ENCODE measurements at places on chromosomes 2 and 18. TPM values are rescaled to one million over a fixed set of nuclear protein-coding genes. Genes with fewer than 3 reads are reported as not detected.

PLEK gene
- polyA plus RNA-seq, result 5.2 TPM

- no peak for DNase-seq
Observed at GRCh38 chr18:79516441-79516931, 120.8 kb downstream of the NFATC1 start.

EPHA4 gene
- polyA plus RNA-seq, result 26.8 TPM

DNA sequence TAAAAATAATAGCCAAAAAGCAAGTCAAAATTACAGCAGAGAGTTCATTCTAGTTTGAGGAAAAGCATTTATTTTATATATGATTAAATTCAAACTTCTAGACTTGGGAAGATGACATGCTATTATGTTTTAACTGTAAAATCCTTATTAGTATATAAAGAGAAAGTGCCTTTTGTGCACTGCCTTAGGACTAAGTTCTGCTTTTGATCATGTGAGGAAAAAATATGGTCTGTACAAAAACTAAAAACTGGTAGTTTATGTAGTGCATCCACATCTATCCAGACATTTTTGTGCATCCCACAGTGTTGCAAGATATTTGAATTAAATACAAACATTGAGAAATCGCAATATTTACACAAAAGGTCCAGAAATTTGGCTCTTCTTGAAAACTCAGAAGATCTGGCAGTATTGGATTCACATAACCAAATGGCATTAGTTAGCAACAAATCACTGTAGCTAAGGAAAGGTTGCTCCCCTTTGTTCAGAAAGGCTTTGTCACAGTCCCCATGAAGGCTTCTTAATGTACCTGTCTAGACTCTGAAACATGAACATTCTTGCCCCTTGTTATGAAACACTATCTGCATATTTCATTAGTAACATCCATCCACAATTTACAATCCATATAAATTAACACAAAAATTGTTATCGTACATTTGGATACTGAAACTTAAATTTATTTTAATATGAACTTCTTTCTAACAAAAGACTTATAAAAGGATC, 2.2 kb downstream of the MMADHC start:
- no peak for DNase-seq

RAPGEF4 gene
- polyA plus RNA-seq, result 1.8 TPM

- peak; percentile 78 for DNase-seq
Observed at GRCh38 chr2:181411105-181411849, 45.9 kb upstream of the ITGA4 start.

G6PC2 gene
- polyA plus RNA-seq, result not detected

DNA sequence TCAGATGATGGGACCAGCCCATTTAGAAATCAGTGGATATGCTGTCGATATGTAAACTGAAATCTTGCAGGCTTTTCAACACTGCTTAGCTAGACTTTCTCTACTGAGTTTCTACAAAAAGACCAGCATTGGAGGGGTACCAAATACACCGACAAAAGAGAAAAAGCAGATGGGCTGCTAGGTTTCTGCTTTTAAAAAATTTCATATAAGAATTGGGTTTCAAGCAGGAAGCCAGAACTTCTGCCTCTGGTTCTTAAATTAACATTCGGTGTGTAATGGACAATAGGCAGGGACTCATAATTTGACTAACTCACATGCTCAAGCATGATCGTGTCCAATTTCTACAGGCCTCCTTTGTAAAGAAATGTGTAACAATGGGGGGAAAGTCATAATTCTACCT, 3.1 kb downstream of the ARL4C start:
- DNase-seq, result peak; percentile 51

DNA sequence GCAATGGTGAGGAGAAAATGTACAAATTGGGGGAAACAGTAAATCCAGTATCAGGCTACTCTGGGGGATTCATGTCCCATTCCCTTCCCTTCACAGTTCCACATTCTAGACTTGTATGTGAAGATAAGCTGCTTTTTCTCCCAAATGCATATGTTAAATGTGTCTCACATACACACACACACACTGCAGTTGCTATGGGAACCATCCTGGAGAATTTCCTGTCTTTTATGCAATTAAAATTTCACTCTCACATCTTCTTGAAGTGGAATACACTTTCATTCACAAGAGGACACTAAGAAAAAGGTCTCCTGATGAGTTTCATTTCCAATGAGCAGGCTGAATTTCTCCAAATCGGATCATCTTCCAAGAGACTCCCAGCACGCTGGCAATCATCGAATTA, 366.0 kb downstream of the LRATD1 start:
- DNase-seq, result no peak

COLEC12 gene
- 42.5 TPM for polyA plus RNA-seq

ABCG5 gene
- 0.37 TPM for polyA plus RNA-seq

GRCh38 chr2:83394134-83394904, 1064.8 kb downstream of the SUCLG1 start:
- DNase-seq, result no peak

GRCh38 chr2:20423847-20424246, 23.0 kb upstream of the RHOB start:
- no peak for DNase-seq

PPIG gene
- 49.0 TPM for polyA plus RNA-seq

DNA sequence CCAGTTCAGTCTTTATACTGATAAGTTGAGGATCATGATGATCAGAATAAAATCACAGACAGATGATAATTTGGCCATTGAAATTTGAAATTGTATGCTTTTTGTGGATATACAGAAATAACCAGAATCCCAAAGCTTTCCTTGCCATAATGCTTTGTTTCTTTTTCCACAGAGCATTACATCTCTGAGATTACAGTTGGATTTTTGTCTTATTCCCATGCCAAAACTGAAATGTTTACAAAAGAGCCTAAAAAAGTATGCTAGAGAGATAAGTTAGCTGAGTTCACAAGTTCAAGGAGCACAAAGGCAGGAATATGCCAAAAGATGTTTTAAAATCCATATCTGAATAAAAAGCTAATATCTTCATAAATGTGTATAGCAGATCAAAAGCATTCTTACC, 321.3 kb downstream of the PID1 start:
- DNase-seq, result peak; percentile 56

GRCh38 chr2:72983500-72984161, 66.3 kb downstream of the EMX1 start:
- no peak for DNase-seq

GRCh38 chr2:78982638-78983330, 42.7 kb upstream of the REG3G start:
- DNase-seq, result peak; percentile 14

GRCh38 chr18:7152440-7152839, 34.8 kb upstream of the LAMA1 start:
- peak; percentile 92 for DNase-seq

ZFP36L2 gene
- 69.1 TPM for polyA plus RNA-seq

KCNJ3 gene
- 0.67 TPM for polyA plus RNA-seq

- DNase-seq, result peak; percentile 79
Observed at GRCh38 chr2:25877431-25878360, 591 bp downstream of the ASXL2 start.

POTEJ gene
- polyA plus RNA-seq, result 0.07 TPM

SP100 gene
- 19.9 TPM for polyA plus RNA-seq

- no peak for DNase-seq
Observed at GRCh38 chr2:69074918-69075317, 61.9 kb downstream of the ANTXR1 start.

GRCh38 chr2:127649684-127650040, 3.7 kb downstream of the GPR17 start:
- DNase-seq, result peak; percentile 83

DNA sequence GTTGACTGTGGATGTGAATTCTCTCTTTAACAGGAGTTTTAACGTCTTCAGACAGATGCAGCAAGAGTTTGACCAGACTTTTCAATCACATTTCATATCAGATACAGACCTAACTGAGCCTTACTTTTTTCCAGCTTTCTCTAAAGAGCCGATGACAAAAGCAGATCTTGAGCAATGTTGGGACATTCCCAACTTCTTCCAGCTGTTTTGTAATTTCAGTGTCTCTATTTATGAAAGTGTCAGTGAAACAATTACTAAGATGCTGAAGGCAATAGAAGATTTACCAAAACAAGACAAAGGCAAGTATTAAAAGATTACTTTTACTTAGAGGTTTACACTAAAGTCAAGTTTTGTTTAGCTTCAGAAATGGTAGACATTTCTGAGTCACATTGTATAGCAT, 30.2 kb upstream of the TYMS start:
- no peak for DNase-seq

FAM124B gene
- polyA plus RNA-seq, result 7.4 TPM

RPRM gene
- polyA plus RNA-seq, result 10.5 TPM

- peak; percentile 38 for DNase-seq
Observed at GRCh38 chr2:26462511-26463243, 15.2 kb downstream of the OTOF start.

DSG4 gene
- polyA plus RNA-seq, result not detected

DNA sequence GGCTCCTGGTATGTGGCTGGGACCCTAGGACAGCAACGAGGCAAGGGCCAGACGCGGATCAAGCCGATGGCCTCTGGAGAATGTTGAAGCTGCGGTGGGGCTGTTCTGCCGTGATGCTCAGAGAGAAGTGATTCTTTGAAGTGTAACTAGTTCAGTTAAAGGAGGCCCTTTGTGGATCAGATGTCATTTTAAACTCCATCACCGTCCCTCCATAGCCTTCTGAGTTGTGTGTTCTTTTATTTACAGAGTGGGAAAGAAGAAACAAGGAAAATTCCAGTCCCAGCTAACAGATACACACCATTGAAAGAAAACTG, 403 bp downstream of the PNO1 start:
- no peak for DNase-seq

DNA sequence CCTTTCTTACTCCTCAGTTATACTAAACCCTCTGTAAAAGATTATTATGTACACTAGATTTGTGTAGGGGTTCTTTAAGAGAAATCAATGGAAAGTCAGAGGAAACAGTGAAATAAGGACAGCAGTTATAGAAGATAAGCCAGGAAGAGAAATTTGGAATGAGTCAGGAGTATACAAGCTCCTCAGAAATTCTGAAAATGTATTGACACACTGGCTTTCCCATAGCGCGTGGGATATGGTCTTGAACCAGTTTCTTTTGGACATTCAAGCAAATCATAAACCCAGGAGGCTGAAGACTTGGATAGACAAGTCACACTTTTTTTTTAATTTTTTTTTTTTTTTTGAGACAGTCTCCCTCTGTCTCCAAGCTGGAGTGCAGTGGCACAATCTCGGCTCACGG, 316.1 kb upstream of the MMADHC start:
- no peak for DNase-seq

KRTCAP3 gene
- 4.3 TPM for polyA plus RNA-seq

- DNase-seq, result no peak
Observed at GRCh38 chr2:221135699-221136098, 436.4 kb downstream of the EPHA4 start.

CFAP53 gene
- polyA plus RNA-seq, result 0.33 TPM

- peak; percentile 63 for DNase-seq
Observed at GRCh38 chr2:219508971-219509779, 5.1 kb upstream of the ASIC4 start.

C2orf15 gene
- polyA plus RNA-seq, result 0.41 TPM

GRCh38 chr2:2331881-2332280, 806 bp upstream of the MYT1L start:
- no peak for DNase-seq

DNA sequence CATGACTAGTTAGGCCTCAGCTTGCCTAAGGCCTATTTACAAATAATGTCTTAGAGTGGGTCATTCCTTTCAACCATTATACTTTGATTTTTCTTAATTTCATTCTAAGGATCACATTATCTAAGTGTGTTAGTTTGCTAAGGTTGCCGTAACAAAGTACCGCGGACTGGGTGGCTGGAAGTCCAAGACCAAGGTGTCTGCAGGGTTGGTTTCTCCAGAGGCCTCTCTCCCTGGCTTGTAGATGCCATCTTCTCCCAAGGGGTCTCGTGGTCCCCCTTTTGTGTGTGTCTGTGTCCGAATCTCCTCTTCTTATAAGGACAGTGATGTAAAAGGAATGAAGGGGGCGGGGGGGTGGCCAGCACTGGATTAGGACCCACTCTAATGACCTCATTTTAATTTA, 18.4 kb upstream of the ITM2C start:
- DNase-seq, result no peak

All from muscle of leg (tissue), 16 donors.